ENCODE measurements at places on chromosomes 11 and 22.

DNA sequence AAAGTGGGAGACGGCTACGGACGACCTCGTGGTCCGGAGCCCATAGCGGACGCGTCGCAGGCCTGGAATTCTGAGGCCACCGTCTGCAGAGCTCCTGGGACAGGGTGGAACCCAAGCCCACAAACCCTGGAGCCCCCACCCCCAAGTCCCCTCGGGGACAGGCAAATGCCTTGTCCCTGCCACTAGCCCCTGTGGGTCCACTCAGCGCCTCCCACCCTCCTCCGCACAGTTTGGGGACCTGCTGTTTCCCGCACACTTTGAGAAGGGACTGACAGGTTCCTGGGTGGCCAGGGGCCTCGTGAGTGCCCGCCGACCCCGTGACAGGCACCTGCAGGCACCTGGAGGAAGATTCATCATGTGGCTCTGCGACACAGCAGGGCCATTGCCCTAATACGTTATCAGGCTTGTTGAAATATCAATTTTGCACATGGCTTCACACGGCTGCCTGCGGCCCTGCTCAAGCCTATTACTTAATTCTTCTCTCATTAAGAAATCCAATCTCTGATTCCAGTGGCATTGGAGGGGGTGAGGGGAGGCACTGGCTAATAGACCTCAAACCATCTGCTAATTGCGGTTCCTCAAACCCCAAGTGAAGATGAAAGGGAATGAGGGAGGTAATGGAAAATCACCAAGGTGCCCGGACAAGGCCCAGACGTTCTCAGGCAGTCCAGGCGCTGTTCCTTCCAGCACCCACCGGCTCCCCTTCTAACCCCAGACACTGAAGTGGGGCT lies 672.5 kb downstream of the BRD1 start:
- DNase-seq = no peak

DNA sequence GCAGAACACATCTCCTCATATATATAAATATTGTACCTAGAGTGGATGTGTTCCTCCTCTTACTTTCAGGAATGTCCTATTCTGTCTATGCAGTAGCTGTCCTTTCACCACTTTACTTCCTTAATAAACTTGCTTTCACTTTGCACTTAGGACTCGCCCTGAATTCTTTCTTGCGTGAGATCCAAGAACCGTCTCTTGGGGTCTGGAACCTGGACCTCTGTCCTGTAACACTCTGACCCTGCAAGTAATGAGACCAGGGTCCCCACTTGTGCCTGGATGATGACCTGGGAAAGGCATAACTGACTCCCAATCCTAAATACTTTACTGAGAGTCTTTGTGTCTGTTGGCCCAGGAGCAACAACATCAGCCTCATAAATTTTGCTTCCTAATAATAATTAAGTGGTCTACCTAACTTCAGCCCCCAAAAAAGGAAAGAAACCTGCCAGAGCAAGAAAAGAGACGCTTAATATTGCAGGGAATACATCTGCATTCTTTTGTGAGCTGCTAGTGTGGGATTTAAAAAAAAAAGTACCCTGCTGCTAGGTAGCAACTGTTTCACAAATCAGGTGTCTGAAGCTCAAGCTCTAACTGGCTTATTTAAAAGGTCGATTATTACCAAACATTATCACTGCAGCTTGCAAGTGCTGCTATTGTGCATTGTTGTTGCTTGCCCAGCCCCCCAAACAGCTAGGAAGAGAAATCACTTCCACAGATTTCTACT lies 69.3 kb downstream of the FAM168A start:
- DNase-seq = no peak

GRCh38 chr11:116888024-116888423 lies 50.6 kb upstream of the APOA1 start:
- no peak for DNase-seq

DNA sequence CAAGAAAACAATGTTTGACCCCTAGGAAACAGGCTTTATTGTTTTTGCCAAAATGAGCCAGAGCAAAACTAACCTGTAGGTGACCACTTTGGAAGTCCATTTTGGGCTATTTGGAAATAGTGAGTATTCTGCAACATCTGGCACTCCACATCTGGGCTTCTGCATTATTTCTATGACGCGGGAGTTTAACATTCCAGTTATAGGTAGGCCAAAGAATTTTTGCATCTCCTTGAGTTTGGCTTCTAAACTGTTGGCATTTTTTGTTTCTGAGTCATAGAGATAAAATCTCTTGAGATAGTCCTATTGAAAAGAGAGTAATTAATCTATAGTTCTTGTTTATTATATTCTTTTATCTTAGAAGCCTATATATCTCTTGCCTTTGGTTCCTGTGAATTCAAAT lies 2.9 kb downstream of the MMP7 start:
- no peak for DNase-seq

DNA sequence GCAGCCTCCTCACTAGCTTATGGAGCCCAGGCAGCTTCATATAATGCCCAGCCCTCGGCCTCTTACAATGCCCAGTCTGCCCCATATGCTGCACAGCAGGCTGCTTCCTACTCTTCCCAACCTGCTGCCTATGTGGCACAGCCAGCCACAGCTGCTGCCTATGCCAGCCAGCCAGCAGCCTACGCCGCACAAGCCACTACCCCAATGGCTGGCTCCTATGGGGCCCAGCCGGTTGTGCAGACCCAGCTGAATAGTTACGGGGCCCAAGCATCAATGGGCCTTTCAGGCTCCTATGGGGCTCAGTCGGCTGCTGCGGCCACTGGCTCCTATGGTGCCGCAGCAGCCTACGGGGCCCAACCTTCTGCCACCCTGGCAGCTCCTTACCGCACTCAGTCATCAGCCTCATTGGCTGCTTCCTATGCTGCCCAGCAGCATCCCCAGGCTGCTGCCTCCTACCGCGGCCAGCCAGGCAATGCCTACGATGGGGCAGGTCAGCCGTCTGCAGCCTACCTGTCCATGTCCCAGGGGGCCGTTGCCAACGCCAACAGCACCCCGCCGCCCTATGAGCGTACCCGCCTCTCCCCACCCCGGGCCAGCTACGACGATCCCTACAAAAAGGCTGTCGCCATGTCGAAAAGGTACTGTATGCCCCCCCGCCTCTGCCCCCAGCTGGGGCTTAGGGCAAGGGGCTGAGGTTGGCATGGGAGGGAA lies 8.8 kb downstream of the RBM14 start:
- DNase-seq = no peak

DNA sequence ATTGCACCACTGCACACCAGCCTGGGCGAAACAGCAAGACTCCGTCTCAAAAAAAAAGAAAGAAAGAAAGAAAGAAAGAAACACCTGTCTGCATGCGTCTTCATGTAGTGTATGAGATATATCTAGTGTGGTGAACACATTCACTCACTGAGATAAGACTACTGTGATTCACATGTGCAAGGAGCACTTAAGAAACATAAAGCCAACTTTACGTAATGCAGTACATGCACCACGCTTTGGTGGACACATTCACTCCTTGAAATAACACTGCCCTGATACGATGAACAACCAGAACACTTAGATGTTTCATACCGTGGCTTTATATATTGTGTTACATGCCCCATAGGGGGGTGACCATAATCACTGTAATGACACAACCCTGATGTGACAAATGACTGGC lies 96.0 kb downstream of the MICAL3 start:
- no peak for DNase-seq

DNA sequence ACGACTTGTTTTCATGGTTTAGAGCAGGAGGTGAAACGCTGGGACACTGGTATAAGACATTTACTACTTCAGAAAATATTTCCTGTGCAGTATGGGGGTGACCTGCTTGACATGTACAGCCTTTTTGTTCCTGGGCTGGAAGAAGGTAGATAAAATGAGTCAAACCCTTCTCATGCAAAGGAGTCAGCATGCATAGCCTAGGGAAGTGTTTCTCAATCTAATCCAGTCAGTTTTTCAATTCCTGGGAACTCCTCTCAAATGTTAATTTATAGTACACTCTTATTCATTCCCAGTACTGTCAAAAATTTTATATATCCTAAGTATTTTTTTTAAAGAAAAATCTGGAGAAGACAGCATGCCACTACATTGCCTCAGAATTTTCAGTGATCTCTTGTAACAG lies 154.7 kb upstream of the GUCY1A2 start:
- no peak for DNase-seq

GRCh38 chr11:4839851-4840549 lies 9.0 kb downstream of the OR51S1 start:
- no peak for DNase-seq

DNA sequence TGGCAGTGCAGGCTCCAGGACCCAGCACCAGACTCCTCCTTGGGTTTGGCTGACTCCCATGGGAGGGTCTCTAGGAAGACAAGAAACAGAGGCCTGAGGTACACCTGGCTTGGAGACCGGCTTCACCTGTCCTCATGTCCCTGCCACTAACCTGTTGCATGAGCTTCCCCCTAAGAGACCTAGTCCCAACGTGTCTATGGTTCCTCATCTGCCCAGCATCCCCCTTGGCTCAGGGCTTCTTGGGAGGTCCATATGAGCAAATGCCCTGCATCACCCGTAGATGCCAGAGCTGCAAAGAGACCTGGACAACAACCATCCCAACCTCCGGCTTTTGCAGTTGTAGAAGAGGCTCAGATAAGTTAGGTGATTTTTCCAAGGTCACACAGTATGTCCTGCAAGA lies 123.5 kb downstream of the BUD13 start:
- no peak for DNase-seq

GRCh38 chr11:125378571-125378970 lies 117.5 kb downstream of the FEZ1 start:
- DNase-seq = no peak

GRCh38 chr11:65857500-65857852 lies 504 bp downstream of the CFL1 start:
- DNase-seq = peak; percentile 64

- no peak for DNase-seq
Observed at GRCh38 chr22:45703758-45704157, 32.1 kb downstream of the ATXN10 start.

DNA sequence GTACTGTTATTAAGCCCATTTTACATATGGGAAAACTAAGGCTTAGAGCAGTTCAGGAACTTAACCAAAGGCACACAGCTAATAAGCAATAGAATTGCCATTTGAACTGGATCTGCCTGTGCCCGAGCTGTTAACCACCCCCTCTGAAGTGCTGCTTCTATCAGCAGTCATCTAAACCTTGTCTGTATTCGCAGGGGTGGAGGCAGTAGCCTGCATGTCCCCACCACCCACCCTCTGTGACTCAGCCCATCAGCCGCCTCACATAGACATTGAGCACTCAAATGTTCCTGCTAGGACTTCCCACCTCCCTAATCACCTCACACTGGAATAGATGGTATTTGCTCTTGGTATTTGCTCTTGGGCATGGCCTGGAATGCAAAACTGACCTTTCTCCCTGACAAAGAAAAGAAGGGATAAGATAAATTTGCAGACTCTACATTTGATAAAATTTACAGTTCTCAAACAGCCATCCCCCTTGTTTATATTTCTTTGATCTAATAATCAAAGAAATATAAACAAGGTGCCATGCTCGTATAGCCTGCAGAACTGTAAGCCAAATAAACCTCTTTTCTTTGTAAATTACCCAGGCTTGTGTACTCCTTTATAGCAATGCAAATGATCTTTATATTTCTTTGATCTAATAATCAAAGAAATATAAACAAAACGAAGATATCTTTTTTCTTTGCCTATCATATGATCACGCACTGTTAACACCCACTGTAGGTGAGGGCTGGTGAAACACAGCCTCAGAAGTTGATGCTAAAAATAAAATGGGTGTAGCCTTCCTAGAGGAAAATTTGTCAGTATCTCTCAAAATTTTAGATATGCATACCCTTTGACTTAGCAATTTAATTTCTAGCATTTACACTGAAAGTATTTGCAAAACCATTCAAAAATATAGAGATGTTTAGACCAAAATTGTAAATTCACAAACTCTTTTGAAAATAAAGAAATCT lies 15.9 kb downstream of the DKK3 start:
- no peak for DNase-seq
